ENCODE measurements at places on chromosomes 3 and 15.

- no peak for DNase-seq
Observed at GRCh38 chr3:53949541-53949940, 57.9 kb upstream of the SELENOK start.

- no peak for DNase-seq
Observed at GRCh38 chr3:64901522-64901885, 213.7 kb upstream of the ADAMTS9 start.

- no peak for DNase-seq
Observed at GRCh38 chr3:63795438-63795837, 23.7 kb upstream of the C3orf49 start.

DNA sequence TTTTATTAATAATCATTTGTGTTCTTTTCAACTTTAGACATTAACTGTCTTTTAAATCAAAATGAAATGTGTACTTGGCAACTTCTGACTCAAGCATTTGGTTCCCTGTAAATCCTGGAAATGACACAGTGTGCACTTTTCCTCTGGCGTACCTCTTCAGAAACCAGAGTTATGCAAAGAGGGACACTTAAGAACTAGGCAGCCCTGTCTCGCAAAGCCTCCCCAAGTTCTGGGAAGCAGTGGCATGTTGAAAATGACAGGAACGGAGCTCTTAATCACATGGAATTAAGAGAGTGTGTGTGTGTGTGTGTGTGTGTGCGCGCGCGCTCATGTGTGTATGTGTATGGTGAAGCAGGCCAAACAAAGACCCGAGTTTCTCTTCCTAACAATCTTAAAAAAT is 707.4 kb downstream of the MECOM start:
- no peak for DNase-seq

DNA sequence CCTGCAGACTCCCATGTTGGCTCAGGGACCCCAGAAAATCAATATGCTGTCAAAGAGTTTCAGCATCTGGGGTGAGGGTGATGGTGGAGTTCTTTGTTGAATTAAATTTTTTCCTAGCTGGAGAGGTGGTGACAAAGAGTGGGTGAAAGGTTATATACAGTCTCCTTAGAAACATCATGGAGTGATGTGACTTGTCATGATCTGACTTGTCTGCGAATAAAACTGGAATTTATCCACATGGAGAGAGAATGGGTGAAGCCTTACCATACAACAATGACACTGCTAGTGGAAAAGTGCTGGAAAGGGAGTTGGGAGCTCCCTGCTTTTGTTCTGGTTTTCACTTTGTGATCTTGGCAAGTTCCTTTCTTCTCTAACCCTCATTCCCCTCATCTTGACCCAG is 75.0 kb downstream of the ARNT2 start:
- DNase-seq = no peak

DNA sequence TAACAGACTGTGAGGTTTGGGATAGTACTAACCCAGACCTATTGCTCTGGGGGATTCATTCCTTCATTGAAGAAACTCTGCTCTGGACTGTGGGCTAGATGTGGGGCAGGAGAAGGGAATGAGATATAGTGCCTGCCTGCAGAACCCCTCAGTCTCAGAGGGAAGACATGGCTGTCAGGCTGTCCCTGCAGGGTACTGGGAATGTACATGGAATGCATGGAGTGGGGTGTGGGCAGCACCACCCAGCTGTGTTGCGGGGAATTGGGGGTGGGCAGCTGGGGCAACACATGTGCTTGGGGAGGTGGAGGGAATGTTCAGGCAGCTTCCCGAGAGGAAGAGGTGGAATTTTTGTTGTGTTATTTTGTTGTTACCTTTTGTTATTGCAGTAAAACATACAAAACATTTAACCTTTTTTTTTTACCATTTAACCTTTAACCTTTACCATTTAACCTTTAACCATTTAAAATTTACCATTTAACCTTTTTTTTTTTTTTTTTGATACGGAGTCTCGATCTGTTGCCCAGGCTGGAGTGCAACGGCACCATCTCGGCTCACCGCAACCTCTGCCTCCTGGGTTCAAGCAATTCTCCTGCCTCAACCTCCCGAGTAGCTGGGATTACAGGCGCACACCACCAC is 7.3 kb downstream of the PAQR5 start:
- DNase-seq = no peak

GRCh38 chr3:170589113-170589512 is 3.2 kb upstream of the SLC7A14 start:
- no peak for DNase-seq

- no peak for DNase-seq
Observed at GRCh38 chr3:42656680-42657610, 3.4 kb downstream of the ZBTB47 start.

GRCh38 chr3:184549796-184550577 is 11.6 kb upstream of the EPHB3 start:
- no peak for DNase-seq

DNA sequence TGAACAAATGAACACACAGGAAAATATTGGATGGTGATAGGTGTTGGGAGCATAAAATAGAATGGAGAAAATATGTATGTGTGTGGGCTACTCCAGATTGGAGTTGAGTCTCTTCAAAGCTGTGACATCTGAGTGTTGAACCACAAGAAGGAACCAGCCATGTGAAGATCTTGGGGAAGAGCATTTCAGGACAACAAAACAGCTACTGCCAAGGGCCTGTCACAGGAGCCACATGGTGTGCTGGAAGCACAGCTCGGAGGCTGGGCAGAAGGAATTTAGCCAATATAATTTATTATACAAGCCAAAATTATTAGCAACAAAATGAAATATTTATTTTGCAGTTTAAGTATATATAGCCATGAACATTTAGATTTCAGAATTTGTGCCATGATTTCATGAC is 108.3 kb upstream of the FGF7 start:
- DNase-seq = no peak

DNA sequence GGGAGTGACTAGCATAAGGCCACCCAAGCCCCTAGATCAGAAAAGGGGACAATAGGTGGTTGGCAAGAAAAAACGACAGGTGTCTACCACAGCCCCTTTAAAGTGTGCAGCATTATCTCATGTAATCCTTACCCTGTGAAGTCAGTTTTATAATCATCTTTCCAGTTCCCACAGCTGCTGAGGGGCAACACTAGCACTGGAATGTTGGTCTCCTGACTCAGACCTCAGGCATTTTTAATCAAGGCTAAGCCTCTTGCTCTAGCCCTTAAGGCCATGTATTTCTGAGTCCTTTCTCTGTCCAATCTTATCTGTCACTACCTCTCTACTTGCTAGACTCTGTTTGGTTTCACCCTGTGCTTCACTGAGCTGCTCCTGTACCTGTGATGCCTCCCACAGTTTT is 171.7 kb downstream of the TLE3 start:
- DNase-seq = no peak

DNA sequence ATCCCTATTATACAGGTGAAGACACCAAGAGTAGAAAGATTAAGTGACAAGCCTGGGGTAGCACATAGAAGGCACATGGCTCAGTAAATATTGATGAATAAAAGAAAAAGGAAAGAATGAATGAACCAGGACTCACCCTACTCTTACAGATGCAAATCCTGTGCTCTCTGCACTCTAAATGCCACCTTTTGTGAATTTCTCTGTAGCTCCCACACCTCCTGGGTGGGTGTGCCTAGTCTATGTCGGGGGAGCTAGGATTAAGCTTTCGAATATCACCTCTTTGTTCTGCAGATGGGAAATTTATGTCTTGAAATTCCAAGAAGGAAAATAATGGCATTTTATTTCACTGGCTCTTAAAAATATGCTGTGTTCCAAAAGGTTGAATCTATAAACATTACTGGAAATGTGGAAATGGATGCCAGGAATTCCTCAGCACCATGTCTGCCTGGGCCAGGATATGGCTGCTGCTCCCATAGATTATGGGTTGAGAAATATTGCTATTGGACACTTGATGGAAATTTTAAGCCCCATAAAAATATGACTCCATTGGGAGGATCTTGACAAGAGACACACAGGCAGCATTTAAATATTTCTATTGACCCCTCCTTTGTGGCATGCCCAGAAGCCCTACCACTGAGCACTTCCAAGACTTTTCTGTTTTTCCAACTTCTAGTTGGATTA is 43.3 kb downstream of the CCNB2 start:
- no peak for DNase-seq

DNA sequence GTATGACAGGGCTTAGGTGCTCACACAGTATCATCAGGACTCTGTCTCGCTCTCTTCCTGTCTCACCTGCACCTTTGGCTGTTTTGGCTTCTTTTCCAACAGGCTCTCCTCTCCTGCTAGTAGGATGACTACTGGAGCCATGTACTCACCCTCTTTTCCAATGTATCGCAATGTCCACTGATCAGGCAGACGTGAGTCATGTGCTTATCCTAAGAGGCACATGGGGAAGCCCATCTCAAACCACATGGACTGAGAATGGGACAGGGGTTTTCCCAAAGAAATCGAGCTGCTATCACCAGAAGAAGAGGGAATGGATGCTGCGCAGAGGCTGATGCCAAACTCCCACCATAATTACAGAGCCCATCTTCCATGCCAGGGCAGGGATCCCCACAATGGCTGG is 180.6 kb downstream of the IL5RA start:
- DNase-seq = no peak

- no peak for DNase-seq
Observed at GRCh38 chr3:28286595-28286994, 45.2 kb downstream of the CMC1 start.

- DNase-seq = no peak
Observed at GRCh38 chr3:177516158-177517011, 319.1 kb upstream of the TBL1XR1 start.

DNA sequence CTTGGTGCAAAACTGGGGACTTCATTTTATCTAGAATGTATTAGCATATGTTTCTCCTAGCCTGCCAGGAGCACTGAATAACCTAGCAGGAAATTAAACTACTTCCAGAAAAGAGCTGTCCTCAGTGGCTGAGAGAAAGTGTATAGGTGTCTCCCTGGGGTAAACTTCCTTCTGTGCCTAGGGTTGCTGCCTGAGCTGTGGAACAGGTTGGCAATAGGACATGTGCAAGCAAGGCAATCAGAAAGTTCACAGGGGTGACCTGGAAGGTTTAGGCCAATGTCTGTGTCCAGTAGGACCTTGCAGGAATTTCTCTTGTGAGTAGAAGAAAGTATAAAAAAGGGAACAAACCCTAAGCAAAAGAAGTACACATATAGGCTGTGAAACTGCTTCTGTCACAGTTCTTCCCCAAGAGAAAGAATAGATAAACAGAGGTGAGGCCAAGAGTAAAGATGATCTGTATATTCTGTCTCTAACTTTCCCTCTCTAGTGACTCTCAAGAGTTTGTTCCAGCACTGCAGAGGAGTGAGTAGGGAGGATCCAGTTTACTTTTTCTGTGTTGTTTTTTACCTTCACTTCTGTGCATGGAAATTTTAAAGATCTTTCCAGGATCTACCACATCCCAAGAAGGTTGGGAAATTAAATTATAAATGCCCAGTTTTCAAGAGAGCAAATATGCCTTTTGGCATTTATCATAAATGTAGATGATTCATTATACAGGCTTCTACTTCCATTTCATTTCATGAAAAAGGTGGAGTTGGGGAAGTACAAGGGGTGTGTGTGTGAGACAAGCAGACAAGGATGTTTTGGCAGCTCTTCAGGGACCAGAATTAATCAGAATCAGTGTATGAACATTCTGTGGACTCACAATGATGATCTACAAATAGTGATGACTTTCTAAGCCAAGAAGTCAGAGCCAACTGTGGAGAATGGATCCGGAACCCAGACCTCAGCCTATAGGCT is 155.2 kb downstream of the RBPMS2 start:
- DNase-seq = no peak

GRCh38 chr15:92803852-92804609 is 96.1 kb upstream of the CHD2 start:
- no peak for DNase-seq

DNA sequence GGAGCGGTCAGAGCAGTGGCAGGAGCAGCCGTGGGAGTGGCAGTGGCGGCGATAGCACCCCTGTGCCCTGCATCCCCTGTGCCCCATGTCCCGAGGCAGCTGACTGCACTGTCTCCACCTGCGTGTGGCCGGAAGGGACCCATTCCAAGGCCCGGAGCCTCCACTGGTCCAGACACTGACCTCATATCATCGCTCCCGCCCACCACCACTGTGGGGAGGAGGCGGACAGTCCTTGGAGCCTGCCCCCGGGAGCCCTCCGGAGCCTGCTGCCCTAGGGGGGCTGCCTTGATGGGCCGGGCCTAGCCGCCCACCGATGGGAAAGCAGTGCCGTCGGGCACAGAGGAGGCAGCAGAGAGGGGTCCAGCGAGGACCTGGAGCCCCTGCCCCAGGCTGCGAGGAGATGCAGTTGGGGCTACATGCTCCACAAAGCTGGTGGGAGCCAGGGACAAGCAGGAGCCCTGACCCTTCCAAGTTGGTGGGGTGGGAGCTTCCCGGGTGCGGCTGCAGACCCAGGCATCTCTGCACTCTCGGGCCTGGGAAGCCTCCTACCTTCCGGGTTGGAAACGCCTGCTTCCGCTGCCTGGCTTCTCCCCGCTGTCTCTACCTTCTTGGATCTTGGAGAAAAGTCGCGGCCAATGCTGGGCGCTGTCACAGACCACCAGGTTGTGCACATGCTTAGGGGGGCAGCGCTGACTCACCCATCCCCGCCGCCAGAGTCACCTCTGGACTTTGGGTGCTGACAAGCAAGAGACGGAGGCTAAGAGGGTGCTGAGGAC is 283.2 kb upstream of the ROBO1 start:
- DNase-seq = no peak

DNA sequence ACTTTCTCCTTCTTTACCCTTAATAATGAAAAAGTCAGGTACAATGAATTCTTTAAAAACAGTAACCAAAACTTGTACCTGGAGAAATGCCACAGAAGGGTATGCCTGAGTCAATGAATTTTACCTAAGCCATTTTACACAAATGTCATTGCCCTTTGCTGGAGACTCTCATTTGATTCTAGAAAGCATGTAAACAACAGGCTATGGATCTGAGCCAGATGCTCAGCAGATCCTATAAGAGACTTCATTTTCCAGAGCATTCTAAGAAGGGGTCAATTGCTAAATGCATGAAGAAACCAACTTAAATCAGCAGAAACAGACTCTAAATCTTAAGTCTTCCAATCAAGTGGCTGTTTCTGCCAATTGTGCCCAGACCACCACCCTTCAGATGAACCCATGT is 83.8 kb upstream of the GALNT15 start:
- DNase-seq = no peak

- no peak for DNase-seq
Observed at GRCh38 chr3:70840106-70840870, 527.9 kb upstream of the MDFIC2 start.

DNA sequence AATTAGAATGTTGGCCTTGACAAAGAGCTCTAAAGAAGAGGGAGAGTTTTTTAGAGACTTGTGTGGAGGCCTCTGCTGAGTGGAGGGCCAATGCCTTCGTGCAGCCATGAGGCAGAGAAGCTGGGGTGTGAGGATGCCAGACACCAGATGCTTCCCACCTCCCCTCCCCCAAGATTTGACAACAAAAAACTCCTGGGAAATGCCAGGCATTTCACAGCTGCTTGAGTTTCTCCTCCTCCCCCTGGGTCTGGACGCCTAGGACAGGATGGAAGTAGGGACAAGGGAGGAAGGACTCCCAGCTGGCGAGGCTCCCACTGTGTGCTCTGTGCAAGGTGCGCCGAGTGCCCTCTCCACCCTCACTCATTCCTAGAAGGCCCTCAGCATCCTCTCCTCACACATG is 20.1 kb downstream of the TGM4 start:
- no peak for DNase-seq

- DNase-seq = no peak
Observed at GRCh38 chr15:50190723-50191122, 8.7 kb downstream of the SLC27A2 start.

GRCh38 chr15:99719096-99719541 is 14.1 kb downstream of the LYSMD4 start:
- DNase-seq = no peak

- no peak for DNase-seq
Observed at GRCh38 chr3:39960515-39961191, 151.2 kb downstream of the MYRIP start.
